ENCODE measurements at places on chromosomes 1 and 21.

- DNase-seq: no peak
Measured at GRCh38 chr1:210061992-210062391, 124.0 kb downstream of the SYT14 start.

DNA sequence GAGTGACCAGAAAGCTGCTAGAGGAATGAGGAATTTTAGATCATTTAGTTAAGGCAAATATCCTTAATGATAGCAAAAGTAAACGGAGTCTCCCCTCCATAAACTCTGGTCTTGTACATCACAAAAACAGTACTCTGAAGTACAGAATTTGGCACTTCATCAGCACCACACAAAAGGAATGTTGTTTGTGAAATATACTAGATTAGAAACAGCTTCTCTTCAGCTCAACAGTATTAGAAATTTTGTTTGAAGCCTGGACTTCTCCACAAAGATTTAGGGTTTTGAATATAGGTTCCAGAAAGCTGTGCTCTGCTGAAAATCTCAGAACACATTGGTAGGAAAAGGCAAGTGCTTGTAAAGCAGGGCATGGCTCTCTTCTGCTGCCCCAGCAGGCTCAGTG, 135.1 kb upstream of the PTGFR start:
- no peak for DNase-seq

DNA sequence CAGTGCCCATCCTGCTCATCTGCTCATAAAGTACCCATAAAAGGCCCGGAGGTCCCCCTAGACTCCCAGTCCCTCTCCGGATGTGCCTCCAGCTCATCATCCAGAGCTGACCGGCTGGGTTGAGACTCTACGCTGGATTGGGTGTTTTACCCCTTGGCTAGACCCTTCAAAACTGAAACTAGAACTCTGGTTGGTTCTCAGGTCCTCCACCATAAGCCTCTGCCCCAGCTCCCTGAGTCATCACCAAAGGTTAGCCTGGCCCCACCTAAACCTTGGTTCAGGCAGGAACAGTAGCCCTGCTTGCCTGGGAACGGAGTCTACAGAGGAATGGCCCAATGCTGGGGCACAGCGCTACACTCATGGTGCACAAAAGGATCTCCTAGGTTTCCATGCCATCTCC, 75.1 kb downstream of the TLR5 start:
- DNase-seq: no peak

DNA sequence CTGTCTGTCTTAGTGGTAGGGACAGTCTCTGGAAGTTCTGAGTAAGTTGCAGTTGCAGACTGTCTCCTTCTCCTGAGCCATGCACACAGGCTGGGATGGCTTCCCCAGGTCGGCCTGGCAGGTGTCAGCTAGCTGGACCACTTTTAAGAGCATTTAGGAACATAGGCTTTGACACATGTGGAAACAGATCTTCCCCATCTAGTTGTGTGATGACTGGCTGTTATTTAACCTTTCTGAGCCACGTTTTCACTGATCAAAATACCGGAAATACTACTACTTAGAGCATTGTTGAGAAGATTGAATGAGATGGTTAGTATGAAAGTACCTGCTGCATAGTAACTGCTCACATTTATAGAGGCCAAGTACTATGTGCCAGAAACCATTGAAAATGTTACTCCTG, 6.2 kb upstream of the MAPKAPK2 start:
- no peak for DNase-seq

- no peak for DNase-seq
Measured at GRCh38 chr1:18166929-18167328, 59.3 kb downstream of the IGSF21 start.

GRCh38 chr1:12106153-12106552, 43.0 kb downstream of the TNFRSF8 start:
- no peak for DNase-seq

GRCh38 chr1:82606546-82606945, 805.8 kb downstream of the ADGRL2 start:
- DNase-seq: no peak

- no peak for DNase-seq
Measured at GRCh38 chr1:2128189-2128901, 66.2 kb downstream of the FAAP20 start.

DNA sequence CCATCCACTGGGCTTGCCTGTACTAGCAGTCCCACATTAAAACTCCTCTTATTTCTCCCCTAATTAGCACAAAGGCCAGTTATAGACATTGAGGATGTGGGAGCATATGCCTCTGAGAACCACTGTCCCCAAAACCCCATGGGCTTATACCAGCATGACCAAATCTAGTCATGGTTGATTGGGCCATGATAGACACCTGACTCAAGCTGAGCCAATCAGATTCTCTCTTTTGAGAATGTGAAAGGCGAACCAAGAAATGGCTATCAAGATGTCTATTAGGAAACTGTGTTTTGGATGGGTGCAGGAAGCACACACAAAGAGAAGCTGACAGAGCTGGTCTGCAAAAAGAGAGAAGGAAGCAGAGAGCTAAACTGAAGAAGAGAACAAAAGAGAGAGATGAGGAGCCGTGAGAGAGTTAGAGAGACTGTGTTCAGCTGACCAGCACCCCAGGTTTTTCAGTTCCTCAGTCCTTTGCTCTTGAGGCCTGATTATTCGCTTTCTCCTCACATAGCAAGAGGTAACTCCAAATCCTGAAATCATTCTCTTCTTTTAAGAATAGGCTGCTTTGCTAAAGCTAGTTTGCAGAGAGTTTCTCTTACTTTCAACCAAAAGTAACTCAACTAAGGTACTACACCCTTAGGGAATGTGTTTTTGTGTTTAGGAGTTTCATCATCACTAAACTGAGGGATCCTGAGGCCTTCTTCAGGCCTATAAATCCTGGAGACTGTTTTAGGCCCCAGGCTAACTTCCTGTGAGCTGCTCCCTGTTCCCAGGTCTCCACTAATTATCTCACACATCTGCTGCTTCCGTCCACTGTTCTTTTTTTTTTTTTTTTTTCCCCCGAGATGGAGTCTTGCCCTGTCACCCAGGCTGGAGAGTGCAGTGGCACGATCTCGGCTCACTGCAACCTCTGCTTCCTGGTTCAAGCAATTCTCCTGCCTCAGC, 7.9 kb upstream of the TIPRL start:
- DNase-seq: no peak

DNA sequence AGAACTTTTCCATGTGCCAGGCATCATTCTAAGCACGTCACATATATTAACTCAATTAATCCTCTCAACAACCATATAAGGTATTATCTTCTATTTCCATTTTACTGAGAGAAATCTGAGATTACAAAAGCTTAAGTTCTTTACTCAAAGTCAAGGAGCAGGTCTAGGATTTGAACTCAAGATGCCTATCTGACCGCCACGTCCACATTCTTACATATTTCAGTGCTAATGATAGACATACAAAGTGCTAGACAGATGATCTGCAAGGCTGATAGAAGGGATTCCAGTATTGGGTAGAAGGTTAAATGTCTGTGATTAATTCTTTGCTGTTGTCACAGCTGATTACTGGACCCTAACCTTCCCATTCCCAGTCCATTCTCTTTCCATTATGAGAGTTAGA, 4.4 kb downstream of the ATP5PB start:
- DNase-seq: no peak

- DNase-seq: no peak
Measured at GRCh38 chr21:38813547-38813946, 7.8 kb downstream of the ETS2 start.

GRCh38 chr1:52423771-52424170, 19.4 kb downstream of the PRPF38A start:
- no peak for DNase-seq

GRCh38 chr1:86852782-86853408, 61.0 kb downstream of the SELENOF start:
- no peak for DNase-seq

DNA sequence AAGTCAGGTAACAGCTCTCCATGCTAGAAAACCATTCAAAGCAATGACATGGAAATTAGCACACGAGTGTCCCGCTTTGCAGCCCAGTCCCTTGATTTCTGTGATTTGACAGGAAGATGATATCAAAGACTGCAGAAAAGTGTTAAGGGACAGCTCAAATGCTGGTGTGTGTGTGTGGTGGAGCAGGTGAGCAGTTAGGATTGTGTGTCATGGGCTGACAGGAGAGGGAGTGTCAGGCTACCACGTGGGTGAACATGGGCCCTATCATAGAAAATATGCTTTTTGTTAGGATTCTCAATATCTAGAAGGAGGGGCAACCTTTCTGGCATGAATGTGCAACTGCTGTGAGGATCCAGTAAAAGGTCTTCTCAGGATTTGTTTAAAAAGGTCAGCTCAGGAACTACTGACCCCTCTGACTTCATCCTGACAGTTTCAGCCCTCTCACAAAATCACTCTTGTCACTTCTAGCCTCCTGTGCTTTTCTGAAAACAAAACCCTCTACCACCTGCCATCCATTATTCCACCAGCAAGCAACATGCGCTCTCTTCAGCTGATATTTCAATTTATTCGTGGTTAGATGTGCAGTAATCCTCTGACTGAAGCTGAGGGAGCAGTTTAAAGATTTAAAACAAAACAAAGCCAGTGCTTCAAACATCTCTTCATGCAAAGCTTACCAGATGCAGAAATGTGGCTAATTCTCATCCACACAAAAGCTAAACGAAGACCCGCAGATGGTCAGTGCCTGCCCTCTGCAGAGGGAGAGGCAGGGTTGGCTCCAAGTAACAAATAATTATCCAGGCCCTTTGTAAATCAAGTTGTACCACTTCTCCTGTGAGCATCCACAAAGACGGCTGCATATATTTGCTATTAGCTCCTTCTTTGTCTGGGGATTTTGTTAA, 397.9 kb downstream of the PTBP2 start:
- DNase-seq: no peak

- no peak for DNase-seq
Measured at GRCh38 chr1:1451696-1452364, 2.3 kb downstream of the ATAD3C start.

- peak; percentile 44 for DNase-seq
Measured at GRCh38 chr1:57254022-57254421, 169.8 kb downstream of the DAB1 start.

- peak; percentile 19 for DNase-seq
Measured at GRCh38 chr21:38806153-38806941, 618 bp downstream of the ETS2 start.

- DNase-seq: peak; percentile 86
Measured at GRCh38 chr1:181208967-181209366, 120.5 kb downstream of the IER5 start.

- no peak for DNase-seq
Measured at GRCh38 chr1:167499664-167500101, 18.6 kb downstream of the CD247 start.

DNA sequence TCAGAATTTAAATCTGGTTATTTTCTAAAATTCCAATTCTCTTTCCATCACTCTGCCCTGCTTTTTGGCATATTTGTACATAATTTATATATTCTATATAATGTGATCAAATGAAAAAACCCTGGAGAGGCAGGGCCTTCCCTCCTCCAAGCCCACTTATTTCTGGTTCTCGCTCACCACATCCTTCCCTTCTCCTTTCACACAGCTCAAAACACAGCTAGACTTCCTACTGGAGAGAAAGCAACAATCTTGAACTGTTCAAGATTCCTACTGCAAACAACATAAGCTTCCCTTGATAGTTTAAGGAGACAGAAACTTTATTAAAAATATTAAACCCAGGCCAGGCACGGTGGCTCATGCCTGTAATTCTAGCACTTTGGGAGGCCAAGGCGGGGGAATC, 7.6 kb upstream of the AIM2 start:
- DNase-seq: no peak

DNA sequence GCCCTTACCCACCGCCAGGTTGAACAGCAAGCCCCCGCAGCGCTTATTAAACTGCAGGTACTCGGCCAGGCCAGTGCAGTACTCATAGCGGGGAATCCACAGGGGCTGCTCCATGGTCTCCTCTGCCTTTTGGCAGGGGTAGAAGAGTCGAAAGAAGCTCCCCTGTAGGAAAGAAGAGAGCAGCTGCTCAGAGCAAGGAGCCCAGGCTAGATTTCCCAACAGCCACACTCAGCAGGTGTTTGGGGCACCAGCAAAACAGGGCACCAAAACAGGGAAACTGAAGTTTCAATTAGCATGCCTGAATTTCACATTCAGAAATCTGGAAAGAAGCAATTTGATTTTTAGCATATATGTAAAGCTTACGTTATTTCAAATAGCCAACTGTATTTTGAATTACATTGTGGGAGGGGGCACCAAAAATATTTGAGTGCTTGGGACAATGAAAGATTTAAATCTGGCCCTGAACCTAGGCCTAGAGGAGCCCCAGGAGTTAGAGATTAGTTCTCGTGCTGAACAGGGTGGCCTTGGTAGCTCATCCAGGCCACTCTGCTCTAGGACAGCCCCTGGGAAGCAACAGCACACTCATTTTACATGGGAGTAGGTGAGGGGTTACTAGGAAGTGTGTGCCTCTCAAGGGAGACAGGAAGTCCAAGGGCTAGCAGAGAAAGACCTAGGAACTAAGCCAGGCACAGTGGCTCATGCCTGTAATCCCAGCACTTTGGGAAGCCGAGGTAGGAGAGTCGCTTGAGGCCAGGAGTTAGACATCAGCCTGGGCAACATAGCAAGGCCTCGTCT, 8.2 kb downstream of the PAFAH2 start:
- DNase-seq: no peak

- no peak for DNase-seq
Measured at GRCh38 chr1:204915861-204916495, 45.3 kb downstream of the NFASC start.

DNA sequence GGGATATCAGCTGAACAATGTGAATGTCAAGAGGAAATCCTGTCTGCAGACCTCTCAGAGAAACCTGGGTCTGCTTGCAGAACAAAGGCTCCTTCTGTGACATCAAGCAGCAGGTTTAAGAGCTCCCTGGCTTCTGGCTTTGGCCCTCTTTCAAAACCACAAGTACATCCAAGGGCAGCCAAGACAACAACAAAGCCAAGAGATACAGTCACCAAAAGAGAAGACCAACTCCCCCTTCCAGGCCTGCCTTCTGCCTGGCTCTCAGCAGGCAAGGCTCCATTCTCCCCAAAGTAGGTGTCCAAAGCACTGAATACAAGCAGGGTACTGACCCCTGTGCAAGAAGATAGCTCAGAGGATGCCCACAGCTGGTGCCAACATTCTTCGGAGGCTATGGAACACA, 11.5 kb downstream of the BCAR3 start:
- DNase-seq: no peak

DNA sequence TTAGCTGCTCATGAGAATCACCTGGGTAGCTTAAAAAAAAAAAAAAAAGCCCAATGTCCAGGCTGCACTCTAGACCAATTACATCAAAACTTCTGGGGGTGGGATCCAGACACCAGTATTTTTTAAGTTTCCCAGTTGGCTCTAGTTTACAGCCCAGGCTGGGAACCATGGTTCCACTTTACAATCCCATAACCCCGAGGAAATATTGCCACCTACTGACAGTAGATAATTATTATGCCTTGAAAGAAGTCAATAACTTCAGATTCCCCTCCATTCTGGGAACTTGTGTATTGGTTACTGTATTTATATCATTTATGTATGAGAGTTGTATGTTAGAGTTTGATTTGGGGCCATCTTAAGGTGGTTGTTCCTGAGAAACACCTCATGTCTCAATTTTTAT, 100.2 kb downstream of the SPATA46 start:
- peak; percentile 35 for DNase-seq

All from cerebellar cortex (tissue), 1 donor.